ENCODE measurements at places on chromosomes 1 and 21.

DNA sequence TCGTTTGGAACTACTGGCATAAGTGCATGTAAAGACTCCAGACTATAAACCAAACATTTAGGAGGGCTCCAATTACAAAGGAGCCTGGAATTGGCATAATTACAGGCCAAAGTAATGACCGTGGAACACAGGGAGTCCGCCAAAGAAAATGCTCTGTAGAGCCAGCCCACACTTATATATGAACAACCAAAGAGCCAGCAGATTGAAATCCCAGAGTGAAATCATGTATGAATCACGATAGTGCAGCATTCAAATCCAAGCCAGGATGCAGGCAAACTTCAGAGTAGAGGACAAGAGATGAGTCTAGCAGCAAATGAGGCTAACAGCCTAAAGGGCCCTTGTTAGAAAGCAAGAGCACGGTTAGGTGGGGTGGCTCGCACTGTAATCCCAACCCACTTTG lies 13.1 kb downstream of the VPS26C start:
- DNase-seq: no peak

GRCh38 chr1:204728456-204728855 lies 42.9 kb upstream of the LRRN2 start:
- DNase-seq: no peak

DNA sequence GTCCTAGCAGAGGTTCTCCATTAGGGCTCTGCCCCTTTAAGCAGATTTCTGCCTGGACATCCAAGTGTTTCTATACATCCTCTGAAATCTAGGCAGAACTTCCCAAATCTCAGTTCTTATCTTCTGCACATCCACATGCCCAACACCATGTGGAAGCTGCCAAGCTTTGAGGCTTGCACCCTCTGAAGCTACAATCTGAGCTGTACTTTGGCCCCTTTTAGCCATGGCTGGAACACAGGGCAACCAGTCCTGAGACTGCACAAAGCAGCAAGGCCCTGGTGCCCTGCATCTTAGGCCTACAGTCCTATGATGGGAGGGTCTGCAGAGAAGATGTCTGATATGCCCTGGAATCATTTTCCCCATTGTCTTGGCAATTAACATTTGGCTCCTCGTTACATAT lies 8.0 kb downstream of the HAO2 start:
- DNase-seq: no peak

DNA sequence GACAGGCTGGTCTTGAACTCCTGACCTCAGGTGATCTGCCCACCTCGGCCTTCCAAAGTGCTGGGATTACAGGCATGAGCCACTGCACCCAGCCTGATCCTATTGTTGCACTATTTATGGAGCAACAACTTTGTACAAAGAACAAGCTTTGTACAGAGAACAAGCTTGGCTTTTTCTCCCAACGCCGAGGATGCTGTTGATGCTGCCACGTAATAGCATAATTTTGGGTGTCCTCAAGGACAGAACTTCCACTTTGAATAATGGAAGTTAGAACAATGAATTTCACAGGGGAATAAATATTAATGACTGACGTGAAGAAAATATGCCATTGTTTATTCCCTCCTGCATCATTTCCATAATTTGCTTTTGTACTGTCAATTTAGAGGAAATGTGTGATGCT lies 12.8 kb upstream of the RBP7 start:
- DNase-seq: no peak

GRCh38 chr1:3174487-3175247 lies 105.7 kb downstream of the PRDM16 start:
- DNase-seq: no peak

- DNase-seq: no peak
These were observed 53.5 kb downstream of the SLC37A1 start for GRCh38 chr21:42567214-42567555.

DNA sequence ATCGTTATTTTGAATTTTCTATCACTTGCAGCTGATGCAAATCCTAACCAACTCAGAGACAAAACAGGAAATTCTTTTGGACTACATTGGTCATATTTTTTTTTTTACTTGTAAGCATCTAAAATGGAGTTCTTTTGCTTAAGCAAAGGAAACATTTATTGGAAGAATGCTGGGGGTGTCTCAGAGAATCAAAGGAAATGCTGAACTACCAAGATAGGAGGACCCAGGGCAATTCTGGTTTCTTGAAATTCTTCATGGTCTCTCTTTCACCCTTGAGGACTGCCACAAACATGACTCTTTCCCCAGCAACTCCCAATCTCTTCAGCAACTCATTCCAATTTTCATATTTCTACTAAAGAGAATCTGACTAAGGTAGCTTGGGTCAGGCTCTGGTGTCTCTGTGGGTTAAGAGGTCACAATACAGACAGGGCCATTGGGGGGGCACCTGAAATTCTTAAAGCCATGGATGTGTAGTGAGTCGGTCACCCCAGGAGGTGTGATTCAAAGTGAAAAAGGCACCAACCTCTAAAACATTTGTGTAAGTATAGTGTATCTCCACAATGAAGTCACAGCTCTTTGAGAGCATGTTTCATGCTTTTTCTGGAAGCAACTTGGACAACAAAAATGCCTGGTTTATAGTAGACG lies 171.1 kb upstream of the FGGY start:
- DNase-seq: no peak

DNA sequence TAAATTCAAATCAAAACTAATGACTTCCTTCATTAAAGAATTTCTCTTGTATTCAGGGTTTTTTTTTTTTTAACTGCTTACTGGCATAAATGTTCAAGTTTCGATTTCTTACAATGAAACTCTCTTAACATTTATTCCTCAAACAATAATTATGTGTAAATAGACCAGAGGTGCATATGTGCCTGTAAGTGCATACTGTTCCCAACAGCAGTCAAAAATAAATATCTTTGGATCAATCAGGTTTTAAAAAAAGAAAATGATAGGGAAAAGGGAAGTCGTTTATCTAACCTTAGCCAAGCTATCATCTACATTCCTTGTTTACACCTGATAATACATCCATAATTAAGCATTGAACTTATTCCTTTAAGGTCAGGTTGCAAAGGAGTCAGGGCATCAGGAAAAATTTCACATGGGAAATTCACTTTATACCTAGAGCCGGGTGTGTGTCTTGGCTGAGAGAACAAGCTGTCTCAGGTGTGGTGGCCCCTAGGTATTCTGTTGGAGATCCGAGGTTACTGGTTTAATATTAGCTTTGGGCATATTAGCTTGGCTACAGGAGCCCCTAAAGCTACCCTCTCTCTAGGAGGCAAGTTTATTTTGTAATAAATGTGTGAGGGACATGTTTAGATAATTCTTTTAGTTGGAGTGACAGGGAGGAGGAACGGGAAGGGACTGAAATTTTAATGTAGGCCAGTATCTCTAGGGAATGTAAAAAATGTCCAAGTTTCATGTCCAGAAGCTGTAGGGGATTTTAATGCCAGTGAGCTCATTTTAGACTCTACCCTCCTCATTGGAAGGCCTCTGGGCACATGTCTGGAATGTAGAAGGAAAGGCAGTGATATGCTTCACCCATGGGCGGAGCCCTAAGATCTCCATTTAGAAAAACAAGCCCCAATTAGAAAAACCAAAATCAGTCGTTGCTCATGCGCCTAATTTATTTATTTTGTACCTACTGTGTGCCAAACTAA lies 327.9 kb upstream of the PROX1 start:
- no peak for DNase-seq

DNA sequence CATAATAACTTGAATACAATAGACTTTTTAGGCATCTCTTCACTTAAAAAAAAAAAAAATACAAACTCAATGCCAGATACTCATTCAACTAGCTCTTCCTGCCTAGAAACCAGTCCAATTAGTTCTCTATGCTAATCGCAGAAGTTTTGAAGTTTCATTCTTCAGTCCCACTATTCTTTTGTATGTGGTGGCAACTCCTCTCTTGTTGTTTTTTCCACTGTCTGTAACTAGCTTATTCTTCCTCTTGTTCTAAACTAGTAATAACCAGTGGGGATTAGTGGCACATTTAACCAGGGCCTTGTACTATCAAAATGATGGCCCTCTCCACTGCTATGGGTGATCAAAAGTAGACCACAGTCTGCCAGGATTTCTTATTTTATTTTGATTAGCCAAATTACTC lies 52.5 kb downstream of the SELENOF start:
- no peak for DNase-seq
